COR-L47 (cell line): ENCODE measurements at places on chromosomes 12 and 14.

GRCh38 chr14:55426891-55427290 is 13.5 kb downstream of the TBPL2 start:
- DNase-seq = no peak

GRCh38 chr12:62834406-62834805 is 100.5 kb downstream of the PPM1H start:
- DNase-seq = no peak

GRCh38 chr12:130742112-130742511 is 26.0 kb upstream of the RIMBP2 start:
- no peak for DNase-seq

DNA sequence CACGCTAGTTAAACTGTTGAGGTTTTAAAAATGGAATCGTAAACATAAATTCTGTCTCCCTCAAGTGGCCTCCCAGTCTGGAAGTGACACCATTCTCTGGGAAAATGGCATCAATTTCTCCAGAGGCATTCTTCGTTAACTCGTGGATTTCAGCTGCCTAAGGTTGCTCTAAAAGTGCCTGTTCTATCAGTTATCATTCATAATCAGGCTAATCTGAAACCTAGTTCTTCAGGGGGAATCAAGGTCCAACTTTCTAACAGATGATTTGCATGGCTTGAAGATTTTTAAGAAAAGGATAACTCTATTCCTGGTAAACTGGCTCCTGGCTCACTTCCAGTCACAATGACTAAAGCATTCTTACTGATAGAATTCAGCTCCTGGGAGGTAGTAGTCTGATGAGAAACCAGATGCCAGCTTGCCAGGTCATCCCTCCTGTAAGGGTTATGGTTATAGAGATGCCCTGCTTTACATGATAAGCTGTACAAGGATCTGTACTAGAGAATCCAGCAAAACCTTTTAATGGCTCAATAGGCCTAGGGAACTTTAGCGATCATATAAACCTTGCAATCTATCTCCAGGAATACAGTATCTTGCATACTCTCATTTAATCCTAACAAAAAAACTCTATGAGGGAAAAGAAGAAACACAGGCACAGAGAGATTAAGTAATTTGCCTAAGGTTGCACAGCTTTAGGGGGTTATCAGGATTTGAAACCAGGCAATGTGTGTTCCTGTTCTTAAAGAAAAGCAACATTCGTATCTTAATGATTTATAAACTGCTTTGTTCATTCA is 1.5 kb downstream of the L3HYPDH start:
- DNase-seq = no peak

GRCh38 chr12:95549392-95550084 is 1.7 kb downstream of the USP44 start:
- no peak for DNase-seq

DNA sequence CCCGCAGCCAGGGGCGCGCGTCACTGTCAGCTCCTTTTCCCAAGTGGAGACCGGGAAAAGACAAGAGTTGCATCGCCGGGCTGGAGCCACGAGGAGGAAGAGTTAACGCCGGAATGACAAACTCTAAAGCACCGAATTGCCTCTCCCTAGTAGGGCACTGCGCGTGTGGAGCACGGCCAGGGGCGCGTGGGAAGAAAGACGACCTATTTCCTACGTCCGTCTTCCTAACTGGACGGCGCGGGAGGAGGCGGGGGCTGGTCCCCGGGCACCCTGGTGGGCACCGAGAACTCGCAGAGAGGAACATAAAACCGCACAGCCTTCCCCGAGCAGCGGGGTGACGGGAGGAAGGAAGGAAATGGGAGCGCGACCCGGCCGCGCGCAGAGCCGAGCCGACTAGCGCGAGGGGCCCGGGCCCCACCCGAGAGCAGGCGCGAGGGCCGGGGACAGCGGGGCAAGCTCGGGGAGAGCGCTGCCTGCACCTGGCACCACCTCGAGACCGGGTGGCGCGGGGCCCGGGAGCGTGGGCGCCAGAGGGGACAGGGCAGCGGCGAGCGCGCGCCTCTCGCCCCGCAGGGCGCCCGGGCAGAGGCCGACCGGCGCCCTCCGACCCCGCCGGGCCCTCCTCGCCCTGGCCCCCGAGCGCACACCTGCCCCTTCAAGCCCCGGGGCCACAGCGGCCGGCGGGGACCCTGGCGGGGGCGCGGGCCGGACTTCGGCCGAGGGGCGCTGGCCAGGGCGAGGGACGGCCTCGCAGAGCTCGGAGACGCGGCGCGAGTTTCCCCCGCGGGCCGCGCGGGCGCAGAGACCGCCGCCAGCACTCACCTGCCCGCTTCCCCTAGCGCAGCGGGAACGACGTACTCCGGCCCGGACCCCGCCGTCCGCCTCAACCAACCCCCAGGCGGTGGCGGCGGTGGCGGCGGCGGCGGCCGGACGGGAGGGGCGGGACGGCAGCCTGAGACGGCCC is at the start of gene SETD3:
Gene SETD3 (minus strand): TSS at position 954 of the 964 bp plus-strand sequence. CDS start 15,054 bp downstream, outside the sequence.
- peak; percentile 43 for DNase-seq

DNA sequence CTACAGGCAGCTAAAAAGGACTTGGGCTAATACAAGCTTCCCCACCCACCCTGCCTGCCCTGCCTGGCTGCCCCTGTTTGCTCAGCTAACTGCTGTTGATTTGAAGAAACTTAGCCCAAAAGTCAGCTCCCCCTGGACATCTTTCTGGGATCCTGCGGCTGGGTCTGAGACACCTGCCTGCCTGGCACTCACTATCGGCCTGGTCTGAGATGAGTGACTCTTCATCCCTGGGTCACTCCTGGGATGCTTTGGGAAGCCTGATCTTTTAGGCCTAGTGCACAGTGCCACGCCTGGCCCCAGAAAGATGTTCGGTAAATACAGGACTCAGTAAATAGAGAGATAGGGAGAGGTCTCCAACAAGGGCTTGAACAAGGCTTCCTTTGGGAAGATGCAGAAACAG is 211.3 kb upstream of the DIO3 start:
- DNase-seq = no peak

GRCh38 chr12:6891646-6892001 is 13.0 kb upstream of the LRRC23 start:
- DNase-seq = no peak

- DNase-seq = no peak
These were observed 128.3 kb downstream of the SLC16A7 start for GRCh38 chr12:59724011-59724695.
